ENCODE measurements at places on chromosomes 4 and X.
A peak's percentile ranks its signal among the peaks of the same experiment; 100 is the strongest.

GRCh38 chr4:112451831-112452230, 64.1 kb downstream of the NEUROG2 start:
- no peak for DNase-seq

GRCh38 chrX:3006495-3006894, at the start of gene ARSH:
Gene ARSH, plus strand, starts transcription at chrX:3006546. Its CDS starts 67 bp downstream, at chrX:3006613.
- no peak for DNase-seq

DNA sequence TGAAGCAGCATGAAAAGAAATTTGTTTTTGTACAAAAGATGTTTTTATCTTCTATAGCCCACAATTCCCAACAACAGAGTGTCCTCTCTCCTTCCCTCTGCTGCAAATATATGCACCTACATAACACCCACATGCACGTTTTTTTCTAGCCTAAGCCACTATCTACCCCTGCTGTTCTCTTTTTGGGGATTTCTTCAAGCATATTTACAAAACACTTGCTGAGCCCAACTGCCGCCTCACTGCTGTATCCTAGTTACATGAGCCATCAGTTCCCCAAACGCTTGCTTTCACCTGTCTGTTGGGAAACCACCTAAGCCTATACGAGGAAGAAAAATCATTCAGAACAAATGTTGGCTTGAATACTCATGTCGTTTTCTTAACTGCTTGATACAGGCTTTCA, 127.2 kb downstream of the CHRNA9 start:
- no peak for DNase-seq

DNA sequence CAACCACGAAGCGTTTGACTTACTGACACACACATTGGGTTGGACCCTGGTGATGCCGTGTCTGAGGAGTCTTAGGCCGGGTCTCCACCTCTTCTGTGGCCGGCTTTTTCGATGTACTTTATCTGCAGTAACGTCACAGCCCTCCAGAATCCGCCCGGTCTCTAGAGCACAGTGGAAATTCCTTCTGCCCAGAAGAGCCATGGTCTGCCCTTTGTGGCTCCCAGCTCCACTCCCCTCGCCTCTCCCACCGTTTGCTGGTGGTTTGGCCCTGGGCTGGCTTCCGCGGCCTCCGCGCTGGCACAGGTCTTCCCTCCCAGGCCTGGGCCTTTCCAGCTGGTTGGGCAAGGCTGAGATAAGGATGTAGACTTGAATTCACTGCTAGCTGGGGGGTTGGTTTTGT, 4.3 kb downstream of the MAEA start:
- no peak for DNase-seq

DNA sequence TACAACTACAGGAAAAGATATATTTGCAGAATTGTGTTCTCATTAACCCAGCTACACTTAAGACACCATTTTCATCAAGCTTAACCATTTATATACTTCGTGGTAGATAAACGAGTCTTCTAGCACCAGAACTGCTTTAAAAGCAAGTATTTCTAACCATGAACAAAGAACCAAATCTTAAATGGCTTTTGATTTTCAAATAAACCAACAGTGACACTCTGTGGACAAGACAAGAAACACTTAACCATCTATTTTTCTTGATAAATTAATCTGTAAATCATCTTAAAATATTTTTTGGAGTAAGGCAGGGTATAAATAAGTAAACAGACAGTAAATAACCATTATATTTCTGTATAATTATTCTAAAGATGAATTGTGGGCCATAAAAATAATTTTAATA, 10.2 kb downstream of the BEND2 start:
- DNase-seq, result peak; percentile 9

GRCh38 chrX:34379891-34380290, 247.8 kb upstream of the FAM47A start:
- DNase-seq, result no peak

GRCh38 chr4:70749313-70749712, 27.5 kb downstream of the RUFY3 start:
- no peak for DNase-seq
